NCI-H510A treated with DMSO at 0.1 percent for 48 hours (cell line): ENCODE measurements at places on chromosomes 13 and 19.

GRCh38 chr13:35163674-35164073, 221.6 kb downstream of the NBEA start:
- DNase-seq: no peak

DNA sequence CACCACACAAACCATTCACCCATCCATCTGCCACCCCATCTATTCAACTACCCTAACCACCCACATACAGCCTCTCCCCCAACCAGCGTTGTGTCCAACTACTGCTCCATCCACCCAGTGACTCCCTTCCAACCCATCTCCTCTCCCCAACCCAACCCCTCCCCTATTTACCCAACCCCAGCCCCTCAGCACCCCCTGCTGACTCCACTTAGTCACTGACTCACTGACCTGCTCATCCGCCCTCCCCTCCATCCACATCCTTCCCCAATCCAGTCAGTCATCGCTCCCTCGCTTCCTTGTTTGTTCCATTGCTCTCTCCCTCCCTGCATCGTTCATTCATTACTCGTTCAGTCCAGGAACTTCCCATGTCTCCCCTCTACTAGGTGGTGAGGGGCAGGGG, 39.2 kb downstream of the KCNC3 start:
- no peak for DNase-seq

GRCh38 chr19:34508540-34508939, 27.0 kb downstream of the WTIP start:
- DNase-seq: no peak

GRCh38 chr19:28706693-28707092, 506.3 kb downstream of the UQCRFS1 start:
- DNase-seq: no peak
